CD4-positive, alpha-beta T cell treated with Interleukin-4 for 1 hour (primary cell): ENCODE measurements at places on chromosomes 3 and 15.

GRCh38 chr15:74423431-74424257 lies 10.1 kb downstream of the SEMA7A start:
- no peak for DNase-seq

DNA sequence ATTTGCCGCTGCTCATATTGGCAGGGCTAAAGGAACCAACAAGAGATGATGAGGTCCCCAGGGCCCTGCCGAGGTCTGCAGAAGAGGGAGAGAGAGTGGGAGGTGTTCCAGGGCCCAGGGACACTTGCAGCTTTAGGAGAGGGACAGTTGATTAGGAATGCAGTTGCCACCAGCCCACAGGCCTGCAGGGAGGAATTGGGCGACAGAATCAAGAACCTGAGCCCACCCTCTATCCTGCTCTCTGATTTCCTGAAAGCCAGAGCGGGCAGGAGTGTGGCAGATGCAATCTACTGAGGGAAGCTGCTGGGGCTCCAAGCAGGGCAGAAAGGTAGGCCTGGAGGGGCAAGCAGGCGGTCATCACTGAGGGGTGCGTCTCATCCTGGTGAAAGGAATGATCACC lies 12.1 kb upstream of the PRR23E start:
- no peak for DNase-seq

GRCh38 chr15:82840166-82840565 lies 30.7 kb downstream of the WHAMM start:
- DNase-seq, result no peak

DNA sequence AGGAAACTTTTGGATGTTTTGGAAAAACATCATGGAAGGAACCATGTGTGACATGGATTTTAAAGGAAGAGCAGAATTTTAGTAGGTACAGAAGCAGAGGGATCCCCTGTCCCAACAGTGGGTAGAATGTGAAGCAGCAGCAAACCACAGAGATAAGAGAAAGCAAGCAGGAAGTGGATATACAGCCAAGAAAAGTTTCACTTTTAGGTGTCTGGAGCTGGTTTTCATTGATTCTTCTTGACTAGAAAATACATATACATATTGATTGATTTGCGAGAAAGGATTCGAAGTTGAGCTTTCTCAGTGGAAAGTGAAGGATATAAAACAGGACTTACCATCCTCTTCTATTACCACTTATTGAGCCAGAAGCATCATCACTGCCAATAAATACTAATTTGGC lies 133.5 kb downstream of the KCNMB2 start:
- no peak for DNase-seq

- DNase-seq, result no peak
Observed at GRCh38 chr3:34178415-34178814, 380.0 kb downstream of the PDCD6IP start.

DNA sequence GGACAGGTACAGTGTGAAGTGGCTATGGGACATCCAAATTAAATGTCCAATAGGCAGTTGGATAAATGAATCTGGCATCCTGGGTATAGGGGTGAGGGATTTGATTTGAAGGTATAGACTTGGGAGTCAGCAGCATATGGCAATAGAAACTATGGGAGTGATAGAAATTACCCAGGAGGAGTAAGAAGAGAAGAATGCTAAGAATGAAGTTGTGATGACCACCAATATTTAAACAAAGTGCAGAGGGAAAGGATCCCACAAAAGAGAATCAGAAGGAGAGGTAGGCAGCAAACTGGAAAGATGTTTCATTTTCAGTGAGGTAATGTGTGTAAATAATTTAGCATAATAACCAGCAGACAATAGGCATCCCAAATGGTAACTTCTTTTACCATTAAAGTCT lies 13.8 kb upstream of the MSL2 start:
- DNase-seq, result no peak

DNA sequence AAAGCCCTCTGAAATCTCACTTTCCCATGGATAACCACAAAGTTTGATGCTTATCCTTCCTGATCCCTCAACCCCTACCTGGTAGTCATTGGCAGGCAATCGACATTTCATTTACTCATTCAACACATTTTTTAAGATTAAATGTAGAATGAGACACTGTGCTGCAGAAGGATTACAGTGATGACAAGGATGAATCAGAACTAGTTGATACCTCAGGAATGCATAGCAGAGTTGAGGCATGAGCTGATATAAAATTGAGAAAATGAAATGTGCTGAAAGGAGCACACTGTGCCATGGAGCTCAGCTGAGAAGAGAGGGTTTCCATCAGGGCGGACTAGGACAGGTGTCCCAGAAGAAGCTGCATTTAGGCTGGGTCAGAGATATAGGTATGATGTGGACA lies 48.9 kb upstream of the ACTL6A start:
- no peak for DNase-seq

- DNase-seq, result no peak
Observed at GRCh38 chr3:118688396-118688884, 346.2 kb downstream of the IGSF11 start.
